CD8-positive, alpha-beta memory T cell (primary cell): ENCODE measurements at places on chromosomes 16 and 17.
A peak's percentile ranks its signal among the peaks of the same experiment; 100 is the strongest.

DNA sequence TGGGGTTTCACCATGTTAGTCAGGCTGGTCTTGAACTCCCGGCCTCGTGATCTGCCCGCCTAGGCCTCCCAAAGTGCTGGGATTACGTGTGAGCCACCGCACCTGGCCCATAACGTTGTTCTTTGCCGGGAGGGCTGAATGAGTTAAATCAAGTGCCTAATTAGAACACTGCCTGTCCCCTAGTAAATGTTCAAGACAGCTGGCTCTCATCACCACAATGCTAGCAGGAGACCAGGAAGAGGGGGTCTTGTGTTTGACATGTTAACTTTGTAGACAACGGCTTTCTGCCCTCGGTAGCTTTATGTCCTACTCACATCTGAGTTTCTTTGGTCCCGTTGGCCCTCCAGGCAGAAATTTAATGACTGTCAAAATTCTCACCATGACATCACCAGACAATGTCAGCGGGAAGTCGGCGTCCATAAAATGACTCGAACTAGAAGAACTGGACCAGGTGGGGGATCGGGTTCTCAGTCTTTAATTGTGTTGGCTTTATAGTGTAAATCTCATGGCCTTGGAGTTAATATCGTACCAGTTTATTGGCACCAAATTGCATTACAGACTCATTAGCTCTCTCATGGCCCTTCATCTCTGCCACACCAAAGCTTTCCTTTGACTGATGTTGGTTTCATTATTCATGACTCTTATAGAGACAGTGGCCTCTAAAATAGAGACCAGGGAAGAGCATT lies 11.4 kb upstream of the ITPRIPL2 start:
- no peak for DNase-seq
- no peaks in the 10 kb centered on the region for H3K4me1 ChIP-seq
- H3K36me3 ChIP-seq, result no peaks in the 10 kb centered on the region
- H3K27me3 ChIP-seq, result no peaks in the 10 kb centered on the region

- no peak for DNase-seq
- H3K27ac ChIP-seq, result no peak overlapping the region
- H3K4me3 ChIP-seq, result no peak overlapping the region
Measured at GRCh38 chr17:78374631-78375274, 3.7 kb upstream of the PGS1 start.

GRCh38 chr16:30858829-30859423 lies 35.0 kb downstream of the BCL7C start:
- no peak overlapping the region for H3K27ac ChIP-seq
- H3K27me3 ChIP-seq, result no peaks in the 10 kb centered on the region
- no peaks in the 10 kb centered on the region for H3K36me3 ChIP-seq
- no peak overlapping the region for H3K4me3 ChIP-seq
- no peaks in the 10 kb centered on the region for H3K4me1 ChIP-seq
- no peak for DNase-seq

GRCh38 chr16:1865902-1866690 lies 5.9 kb downstream of the MEIOB start:
- H3K4me1 ChIP-seq, result no peaks in the 10 kb centered on the region
- H3K36me3 ChIP-seq, result no peaks in the 10 kb centered on the region
- no peak overlapping the region for H3K4me3 ChIP-seq
- no peak overlapping the region for H3K27ac ChIP-seq
- DNase-seq, result no peak

DNA sequence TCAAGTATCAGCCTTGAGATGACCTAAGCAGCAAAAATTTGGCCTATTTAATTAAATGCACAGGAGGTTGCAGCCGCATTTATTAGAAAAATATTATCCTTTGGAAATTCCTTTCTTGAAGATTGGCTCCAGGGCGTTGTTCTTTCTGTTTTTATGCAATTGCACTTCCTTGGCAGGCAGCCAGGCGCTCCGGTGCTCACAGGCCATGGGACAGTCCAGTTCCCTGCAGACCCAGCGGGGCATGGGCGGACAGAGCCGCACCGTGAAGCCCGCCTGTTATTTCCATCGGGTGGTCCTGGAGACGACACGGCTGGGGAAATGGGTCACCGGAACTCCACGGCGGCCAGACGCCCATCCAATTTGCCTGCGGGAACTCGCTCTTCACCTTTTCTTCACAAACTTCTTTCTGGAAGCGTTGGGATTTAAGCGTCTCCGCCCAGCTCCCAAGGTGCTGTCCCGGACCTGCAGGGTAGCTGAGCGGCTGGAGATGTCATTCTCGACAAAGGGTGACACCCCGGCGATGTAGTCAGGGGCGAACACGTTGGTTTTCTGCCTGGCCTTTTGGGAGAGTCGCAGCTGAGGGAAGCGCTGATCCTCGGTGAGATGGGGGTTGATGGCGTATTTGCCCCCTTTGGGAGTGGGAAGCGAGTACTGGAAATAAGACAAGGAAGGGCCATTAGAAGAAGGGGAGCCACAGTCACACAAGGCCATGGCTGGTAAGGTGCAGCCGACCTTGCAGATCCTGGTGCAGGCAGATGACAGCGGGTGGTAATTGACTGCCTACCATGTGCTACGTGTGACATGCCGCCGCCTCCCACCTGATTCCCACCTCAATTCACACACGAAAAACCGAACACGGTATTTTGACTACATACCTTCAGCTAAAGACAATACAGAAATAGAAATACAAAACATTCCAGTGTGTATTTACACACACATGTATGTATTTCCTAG lies 12.5 kb downstream of the NOB1 start:
- H3K27ac ChIP-seq, result no peak overlapping the region
- H3K4me3 ChIP-seq, result no peak overlapping the region
- no peak for DNase-seq
- H3K27me3 ChIP-seq, result no peaks in the 10 kb centered on the region
- no peaks in the 10 kb centered on the region for H3K4me1 ChIP-seq

DNA sequence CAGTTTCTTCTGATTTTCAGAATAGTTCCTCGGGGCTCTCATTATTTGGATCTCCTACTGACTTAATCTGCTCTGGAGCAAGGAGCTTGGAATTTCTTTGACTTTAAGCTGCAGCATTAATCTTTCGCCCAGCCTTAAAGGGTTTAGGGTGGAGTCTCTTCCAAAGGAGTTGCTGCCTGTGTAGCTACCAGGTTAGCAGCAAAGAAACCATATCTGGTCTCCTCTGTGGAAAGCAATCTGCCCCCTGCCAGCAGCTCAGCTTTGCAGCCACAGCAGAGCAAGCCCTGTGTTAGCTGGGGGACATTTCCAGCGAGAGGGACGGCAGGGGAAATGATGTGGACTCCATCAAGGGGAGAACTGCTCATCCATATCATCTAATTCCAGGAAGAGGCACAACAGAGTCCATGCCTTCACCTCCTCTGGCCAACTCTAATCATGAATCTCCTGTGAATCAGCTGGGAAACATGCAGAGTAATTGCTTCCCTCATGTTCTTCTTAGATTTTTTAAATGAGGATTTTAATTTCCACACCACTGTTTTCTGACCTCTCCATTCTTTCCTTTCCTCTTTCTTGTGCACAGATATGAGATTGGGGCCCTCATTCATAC lies 827.6 kb upstream of the CA10 start:
- H3K36me3 ChIP-seq, result no peaks in the 10 kb centered on the region
- H3K4me1 ChIP-seq, result no peaks in the 10 kb centered on the region
- H3K4me3 ChIP-seq, result no peak overlapping the region
- no peaks in the 10 kb centered on the region for H3K27me3 ChIP-seq
- H3K27ac ChIP-seq, result no peak overlapping the region
- no peak for DNase-seq

GRCh38 chr17:30332057-30332542 lies 1.8 kb downstream of the TMIGD1 start:
- H3K27me3 ChIP-seq, result no peaks in the 10 kb centered on the region
- no peaks in the 10 kb centered on the region for H3K36me3 ChIP-seq

DNA sequence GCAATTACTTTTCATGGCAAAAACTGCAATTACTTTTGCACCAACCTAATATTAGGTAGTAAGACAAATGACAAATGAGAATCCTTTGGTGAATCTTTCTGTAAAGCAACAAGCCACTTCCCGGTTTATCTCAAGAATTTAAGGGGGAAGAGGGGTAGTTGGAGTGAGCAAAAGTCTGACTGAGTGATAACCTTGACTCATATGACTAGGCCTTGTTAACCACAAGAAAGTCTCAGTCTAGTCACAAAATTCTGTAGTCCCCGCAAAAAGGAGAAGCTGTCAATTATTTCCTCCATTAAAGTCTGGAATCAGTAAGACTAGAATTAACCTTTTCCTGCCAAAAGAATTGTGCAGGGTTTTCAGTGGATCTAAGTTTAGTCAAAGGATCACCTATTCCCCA lies 72.2 kb upstream of the GNAO1 start:
- H3K4me3 ChIP-seq, result no peak overlapping the region
- H3K27ac ChIP-seq, result no peak overlapping the region
- no peaks in the 10 kb centered on the region for H3K36me3 ChIP-seq

DNA sequence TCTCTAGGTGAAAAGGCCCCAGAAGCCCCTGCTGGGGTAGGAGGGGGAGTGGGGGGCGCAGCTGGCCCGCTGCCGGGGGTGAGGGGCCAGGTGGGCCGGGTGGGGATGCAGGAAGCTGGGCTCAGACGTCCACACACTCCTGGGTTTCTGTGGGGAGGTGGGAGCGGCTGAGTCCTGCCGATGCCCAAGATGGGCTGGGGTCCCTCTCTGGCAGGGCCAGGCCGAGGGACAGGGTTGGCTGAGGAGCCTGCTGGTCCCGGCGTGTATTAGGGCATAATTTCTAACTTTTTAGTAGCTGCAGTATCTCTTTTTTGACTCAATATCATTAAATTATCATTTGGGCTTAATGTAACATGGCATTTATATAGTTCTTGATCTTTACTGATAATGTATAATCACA lies 121.4 kb upstream of the CORO6 start:
- no peaks in the 10 kb centered on the region for H3K36me3 ChIP-seq
- H3K4me1 ChIP-seq, result peaks cover 53% of the 10 kb centered on the region
- no peak overlapping the region for H3K27ac ChIP-seq

- H3K36me3 ChIP-seq, result peaks cover 5% of the 10 kb centered on the region
- H3K27ac ChIP-seq, result no peak overlapping the region
- no peak for DNase-seq
- H3K4me3 ChIP-seq, result no peak overlapping the region
Measured at GRCh38 chr17:57475796-57476195, 219.5 kb downstream of the MSI2 start.

GRCh38 chr16:88759245-88759975 lies 25.6 kb downstream of the PIEZO1 start:
- DNase-seq, result peak; percentile 41
- no peak overlapping the region for H3K4me3 ChIP-seq
- no peaks in the 10 kb centered on the region for H3K36me3 ChIP-seq
- peak overlapping the region; percentile 38 for H3K27ac ChIP-seq

GRCh38 chr16:67184995-67185650 lies 1.4 kb upstream of the MATCAP1 start:
- peak; percentile 87 for DNase-seq
- H3K4me3 ChIP-seq, result no peak overlapping the region
- H3K4me1 ChIP-seq, result peaks cover 25% of the 10 kb centered on the region
- no peaks in the 10 kb centered on the region for H3K36me3 ChIP-seq
- no peak overlapping the region for H3K27ac ChIP-seq

- no peak overlapping the region for H3K4me3 ChIP-seq
- H3K27ac ChIP-seq, result no peak overlapping the region
- no peak for DNase-seq
- no peaks in the 10 kb centered on the region for H3K27me3 ChIP-seq
Measured at GRCh38 chr16:84725481-84726078, 25.8 kb downstream of the USP10 start.

DNA sequence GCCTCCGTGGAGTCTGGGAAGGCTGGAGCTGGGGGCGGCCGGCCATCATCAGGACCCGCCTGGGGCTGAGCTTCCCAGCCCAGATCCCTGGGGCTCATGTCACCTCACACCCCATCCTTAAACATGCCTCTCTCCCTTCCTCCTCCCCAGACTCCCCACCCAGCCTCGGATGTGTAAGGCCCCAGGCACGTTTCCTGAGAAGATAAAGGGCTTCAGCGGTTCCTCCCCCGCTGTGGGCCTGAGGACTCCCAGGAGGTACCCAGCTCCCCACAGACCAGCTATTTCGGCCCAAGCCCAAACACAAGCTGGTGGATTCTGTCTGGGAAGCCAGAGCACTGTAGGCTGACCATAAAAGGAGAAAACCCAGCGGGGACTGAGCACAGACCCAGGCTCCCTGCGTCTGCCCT lies 49.2 kb downstream of the MYH11 start:
- H3K27ac ChIP-seq, result no peak overlapping the region
- DNase-seq, result no peak
- no peaks in the 10 kb centered on the region for H3K27me3 ChIP-seq
- no peaks in the 10 kb centered on the region for H3K36me3 ChIP-seq

- no peaks in the 10 kb centered on the region for H3K27me3 ChIP-seq
- H3K27ac ChIP-seq, result no peak overlapping the region
- H3K4me3 ChIP-seq, result no peak overlapping the region
- no peaks in the 10 kb centered on the region for H3K36me3 ChIP-seq
- H3K4me1 ChIP-seq, result no peaks in the 10 kb centered on the region
Measured at GRCh38 chr17:71709271-71709890, 411.4 kb upstream of the SOX9 start.

DNA sequence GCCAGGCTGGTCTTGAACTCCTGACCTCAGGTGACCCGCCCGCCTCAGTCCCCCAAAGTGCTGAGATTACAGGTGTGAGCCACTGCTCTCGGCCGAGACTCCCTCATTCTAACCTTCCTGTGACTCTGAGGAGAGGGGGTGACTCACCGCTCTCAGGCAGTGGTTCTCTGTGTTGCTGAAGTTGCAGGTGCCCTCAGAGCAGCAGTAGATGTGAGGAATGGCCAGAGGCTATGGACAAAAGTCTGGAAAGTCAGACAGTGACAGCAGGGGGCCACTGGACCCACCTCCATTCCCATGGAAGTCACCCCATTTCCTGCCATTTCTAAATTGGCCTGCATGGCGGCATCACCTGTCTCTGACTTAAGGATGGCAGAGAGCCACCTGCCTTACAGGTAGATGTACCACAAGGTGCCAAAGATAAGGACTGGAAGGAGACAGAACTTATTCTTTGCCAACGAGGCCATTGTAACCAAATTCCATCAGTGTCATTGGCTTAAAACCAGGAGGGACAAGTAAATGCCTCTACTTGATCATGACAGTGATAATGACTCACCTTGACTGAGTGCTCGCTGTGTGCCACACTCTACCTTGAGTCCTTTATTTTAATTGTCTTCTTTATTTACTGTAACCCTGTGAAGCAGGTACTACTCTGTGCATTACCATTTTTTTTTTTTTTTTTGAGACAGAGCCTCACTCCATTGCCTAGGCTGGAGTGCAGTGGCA lies 15.3 kb upstream of the CNOT1 start:
- H3K27me3 ChIP-seq, result no peaks in the 10 kb centered on the region
- H3K4me3 ChIP-seq, result no peak overlapping the region
- H3K4me1 ChIP-seq, result no peaks in the 10 kb centered on the region
- no peak overlapping the region for H3K27ac ChIP-seq
- no peak for DNase-seq
- no peaks in the 10 kb centered on the region for H3K36me3 ChIP-seq

- no peak overlapping the region for H3K4me3 ChIP-seq
- no peaks in the 10 kb centered on the region for H3K4me1 ChIP-seq
- H3K27me3 ChIP-seq, result no peaks in the 10 kb centered on the region
- no peak for DNase-seq
- no peaks in the 10 kb centered on the region for H3K36me3 ChIP-seq
Measured at GRCh38 chr17:33057564-33057963, 65.9 kb downstream of the SPACA3 start.
